ENCODE measurements at places on chromosomes 16 and 17.

DNA sequence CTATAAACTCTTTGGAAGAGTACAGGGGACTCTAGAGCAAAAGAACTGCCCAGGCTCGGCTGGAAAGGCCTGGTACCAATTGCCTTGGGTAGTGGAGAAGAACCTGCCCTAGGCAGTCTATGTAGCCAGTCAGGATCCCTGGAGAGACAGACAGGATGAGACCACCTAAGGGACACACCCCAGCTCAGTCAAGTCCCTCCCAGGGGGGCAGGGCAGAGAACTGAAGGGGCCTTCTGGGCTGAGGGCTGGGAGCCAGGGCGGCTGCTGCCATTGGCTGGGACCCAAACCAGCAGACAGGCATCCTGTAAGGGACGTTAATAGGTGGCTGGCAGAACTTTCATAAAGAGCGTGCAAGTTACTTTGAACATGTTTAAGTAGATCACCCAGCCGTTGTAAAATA lies 12.8 kb upstream of the SLC38A8 start:
- no peak for DNase-seq

GRCh38 chr17:30236766-30237165 lies 1.3 kb upstream of the SLC6A4 start:
- peak; percentile 26 for DNase-seq

DNA sequence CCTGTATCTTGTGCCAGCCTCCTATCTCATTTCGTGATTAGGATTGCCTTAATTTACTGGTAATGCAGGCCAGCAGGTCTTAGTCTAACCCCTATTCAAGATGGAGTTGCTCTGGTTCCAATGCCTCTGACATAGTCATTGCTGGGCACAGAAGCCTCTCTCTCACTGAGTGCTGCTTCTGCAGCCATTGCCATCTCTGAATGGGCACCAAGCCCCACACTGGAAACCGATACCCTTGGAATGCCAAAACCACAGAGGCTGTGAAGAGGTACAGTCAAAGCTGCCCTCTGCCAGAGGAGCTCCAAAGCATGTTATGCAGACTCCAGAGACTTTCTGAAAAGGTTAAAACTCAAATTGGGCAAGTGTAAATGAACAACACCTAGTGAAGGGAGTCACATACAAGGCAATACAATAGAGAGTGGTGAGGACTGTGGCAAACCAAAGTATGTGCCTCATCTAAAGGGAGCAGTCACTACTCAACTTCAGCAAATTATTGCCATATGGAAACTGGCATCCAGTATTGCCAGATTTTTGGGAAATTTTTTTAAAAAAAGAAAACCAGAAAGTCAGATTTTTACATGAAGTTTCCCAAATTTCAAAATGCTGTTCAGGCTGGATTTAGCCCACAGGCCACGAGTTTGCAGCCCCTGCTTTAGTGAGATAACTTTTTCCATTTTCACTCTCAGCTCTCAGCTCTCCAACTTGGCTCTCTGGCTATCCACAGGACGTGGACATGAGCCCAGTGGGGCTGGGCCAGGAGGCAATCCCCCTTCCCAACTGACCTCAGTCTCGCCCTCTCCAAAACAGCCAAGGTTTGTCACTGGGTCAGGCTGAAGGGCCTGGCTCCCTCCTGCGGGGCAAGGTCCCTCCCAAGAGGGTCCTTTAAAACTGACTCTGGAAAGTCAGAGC lies 2.1 kb upstream of the MMP2 start:
- peak; percentile 90 for DNase-seq

DNA sequence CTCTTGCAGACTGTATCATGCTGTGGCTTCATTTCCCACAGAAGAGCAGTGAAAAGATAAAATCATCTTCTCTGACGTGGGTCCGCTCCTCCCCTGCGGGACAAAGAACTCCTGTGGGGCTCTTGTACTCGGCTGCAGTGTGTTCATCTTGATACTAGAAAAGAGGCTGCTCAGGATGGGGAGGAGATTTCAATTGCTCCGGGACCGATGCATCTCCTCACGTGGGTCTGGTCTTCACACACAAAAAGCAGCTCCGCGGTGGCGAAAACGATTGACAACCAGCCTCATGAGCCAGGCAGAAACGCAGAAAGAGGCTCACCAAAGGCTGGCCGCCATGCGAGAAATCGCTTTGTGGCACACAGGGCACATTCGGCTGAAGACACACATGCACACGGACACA lies 14.4 kb upstream of the KCNJ18 start:
- DNase-seq: no peak

DNA sequence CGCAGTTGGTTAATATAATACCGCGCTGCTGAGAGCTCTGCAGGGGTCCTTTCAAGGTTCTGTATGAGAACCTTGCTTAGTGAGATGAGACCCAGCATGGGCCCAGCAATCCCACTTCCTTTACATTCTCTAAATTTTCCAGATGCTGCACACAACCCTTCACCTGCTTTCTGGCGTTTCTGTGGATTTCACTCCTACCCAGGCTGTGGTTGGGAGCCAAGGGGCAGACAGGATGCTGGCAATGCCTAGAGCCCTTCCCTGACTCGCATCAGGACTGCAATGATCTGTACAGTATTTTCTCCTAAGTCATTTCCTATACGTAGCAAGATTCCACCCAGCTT lies 10.1 kb upstream of the PIPOX start:
- no peak for DNase-seq

DNA sequence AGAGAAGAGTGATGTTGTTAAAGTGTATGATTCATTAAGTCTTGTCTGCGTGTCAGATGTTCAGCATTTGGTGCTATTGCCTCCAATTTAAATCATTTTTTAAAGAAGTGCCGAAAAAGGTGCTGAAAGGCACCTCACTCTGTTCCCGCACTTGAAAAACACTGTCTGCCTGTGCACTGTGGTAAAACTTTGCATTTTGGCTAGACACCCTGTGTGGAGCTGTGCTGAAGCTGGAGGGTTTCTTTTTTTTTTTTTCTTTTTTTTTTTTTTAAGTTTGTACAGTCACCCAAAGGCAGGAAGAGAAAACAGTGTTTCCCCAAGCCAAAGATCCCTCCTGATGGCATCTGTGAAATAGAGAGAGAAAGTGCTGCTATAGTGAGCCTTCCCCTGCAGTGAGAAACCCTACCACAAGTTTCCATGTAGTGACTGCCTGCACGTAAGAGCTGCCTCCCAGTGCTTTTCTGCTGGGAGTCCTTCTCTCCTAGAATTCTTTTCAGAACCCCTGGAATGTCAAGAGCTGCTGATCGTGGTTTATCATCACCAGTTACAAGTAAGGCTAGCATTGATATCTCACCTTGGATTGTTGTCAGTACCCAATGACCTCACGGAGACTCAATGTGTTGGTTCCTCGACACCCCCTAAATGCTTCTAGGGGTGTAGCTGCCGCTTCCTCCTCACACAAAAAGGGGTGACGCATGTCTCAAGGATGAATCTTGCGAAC lies 116.0 kb upstream of the SOX9 start:
- DNase-seq: no peak

- no peak for DNase-seq
Measured at GRCh38 chr16:69725480-69726312, 664 bp downstream of the NQO1 start.

DNA sequence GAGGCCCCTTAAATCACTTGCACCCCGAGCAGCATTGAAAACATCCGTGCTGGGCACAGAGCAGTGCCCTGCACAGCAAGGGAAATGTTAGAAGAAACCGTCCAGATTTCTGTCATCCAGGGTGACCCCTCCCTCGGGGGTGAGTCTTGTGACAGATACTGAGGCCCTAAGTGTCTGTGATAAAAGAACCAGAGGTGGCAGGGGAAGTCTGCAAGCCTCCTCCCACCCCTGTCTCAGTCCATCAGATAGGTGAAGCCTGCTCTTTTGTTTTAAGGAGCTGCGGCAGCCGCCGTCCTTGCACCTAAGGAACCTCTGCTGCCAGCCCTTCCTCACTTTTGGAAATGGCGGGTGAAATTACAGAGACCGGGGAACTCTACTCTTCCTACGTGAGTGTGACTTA lies 845 bp upstream of the NAT9 start:
- no peak for DNase-seq

DNA sequence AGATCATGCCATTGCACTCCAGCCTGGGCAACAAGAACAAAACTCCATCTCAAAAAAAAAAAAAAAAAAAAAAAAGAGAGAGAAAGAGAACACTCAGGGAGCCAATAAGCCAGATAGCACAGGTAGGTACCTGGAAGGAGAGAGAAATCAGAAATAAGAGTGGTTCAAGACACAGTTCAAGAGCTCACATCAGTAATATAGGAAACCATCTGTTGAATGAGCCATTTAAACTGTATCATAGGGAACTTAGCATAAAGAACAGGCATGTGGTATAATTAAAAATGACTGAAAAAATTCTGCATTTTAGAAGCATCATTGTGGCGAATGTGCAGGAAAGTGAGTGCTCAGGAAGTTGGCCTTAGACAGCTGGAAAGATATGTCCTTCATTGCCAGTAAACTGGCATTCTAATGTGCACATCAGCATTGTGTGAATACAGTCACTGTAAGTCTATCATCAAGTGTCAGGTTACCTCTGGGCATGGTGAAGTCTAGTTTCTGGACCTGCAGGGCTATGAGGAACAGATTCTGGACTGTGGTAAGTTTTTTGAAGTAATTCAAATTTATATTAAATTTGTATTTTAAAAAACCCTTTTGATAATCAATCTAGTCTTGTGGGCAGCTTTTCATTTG lies 20.4 kb downstream of the KRT12 start:
- DNase-seq: no peak

- no peak for DNase-seq
Measured at GRCh38 chr16:53945996-53946395, 242.0 kb downstream of the FTO start.

GRCh38 chr16:88649924-88650748 lies 717 bp downstream of the CYBA start:
- DNase-seq: no peak

GRCh38 chr16:52787709-52788108 lies 240.8 kb upstream of the TOX3 start:
- DNase-seq: no peak
